ENCODE measurements at places on chromosomes 7 and 10. TPM values are rescaled to one million over a fixed set of nuclear protein-coding genes. Genes with fewer than 3 reads are reported as not detected.

Gene FBXO24
- total RNA-seq, result not detected

Gene FKBP14
- 35.1 TPM for total RNA-seq

Gene PPP3CB
- 25.1 TPM for total RNA-seq

GRCh38 chr7:2619116-2619515, 12.7 kb upstream of the TTYH3 start:
- no peak for DNase-seq

DNA sequence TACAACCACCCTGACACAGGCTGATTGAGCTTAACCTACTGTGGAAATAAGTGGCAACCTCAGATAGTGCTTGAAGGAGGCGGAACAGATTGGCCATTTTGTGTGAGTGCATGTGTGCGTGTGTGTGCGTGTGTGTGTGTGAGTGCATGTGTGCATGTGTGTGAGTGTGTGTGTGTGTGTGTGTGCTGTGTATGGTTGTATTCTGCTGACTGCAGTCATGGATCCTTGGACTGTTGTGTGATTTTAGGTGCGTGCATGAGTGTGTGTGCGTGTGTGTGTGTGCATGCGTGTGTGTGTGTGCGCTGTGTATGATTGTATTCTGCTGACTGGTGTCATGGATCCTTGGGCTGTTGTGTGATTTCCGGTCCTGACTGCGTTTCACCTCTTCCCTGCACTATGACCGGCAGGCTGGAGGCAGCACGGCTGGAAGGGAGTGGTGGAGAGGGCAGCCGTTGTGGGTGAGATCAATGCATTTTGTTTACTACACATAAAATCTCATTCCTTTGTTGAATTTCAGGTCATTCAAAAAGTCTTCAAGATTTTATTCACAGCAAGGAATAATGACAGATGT, 6.3 kb downstream of the IQCE start:
- no peak for DNase-seq

DNA sequence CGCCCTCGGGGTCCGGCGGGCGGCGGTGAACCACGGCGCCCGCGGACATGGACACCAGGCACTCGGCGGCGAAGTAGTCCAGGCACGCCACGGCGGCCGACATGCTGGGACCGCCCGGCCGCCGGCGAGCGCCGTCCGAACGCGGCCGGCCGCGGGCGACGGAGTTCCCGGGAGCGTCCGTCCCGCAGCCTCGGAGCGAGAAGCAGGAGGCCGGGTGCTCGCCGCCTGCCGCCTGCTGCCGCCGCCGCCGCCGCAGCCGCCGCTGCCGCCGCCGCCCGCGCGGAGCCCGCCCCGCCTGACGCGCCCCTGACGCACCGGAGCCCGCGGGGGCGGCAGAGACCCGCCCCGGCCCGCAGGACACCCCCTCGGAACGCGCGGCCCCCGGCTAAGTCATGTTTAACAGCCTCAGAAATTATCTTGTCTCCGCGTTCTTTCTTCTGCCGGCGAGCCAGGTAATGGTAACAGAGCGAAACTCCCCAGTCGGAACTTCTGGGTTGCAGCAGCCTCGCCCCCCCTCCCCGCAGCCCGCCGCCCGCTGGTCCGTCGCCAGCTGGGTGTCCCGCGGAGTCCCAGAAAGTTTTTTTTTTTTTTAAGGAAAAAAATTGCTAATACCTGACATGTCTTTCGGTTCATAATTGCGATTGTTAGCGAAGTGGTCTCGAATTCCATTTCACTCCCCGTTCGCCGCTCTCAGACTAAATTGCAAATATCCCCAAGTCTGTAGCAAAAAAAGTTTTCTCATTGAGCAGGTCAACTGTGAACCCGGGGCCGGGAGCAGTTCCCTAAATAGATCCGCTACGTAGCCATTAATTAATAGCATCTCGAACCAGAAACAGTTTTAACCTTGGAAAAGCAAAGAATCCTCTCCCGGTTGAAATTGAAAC, at the start of gene KLF14:
Gene KLF14, minus strand, starts transcription at position 277 of the 884 bp plus-strand sequence. Its CDS starts 174 bp downstream, at position 103.
- no peak for DNase-seq
